Prostate gland (tissue), 2 donors: ENCODE measurements at places on chromosomes 7 and 10. TPM values are rescaled to one million over a fixed set of nuclear protein-coding genes. Genes with fewer than 3 reads are reported as not detected.

GRCh38 chr7:50037086-50037485 lies 56.0 kb downstream of the ZPBP start:
- no peak overlapping the region for H3K4me3 ChIP-seq
- H3K27me3 ChIP-seq = no peaks in the 10 kb centered on the region
- no peaks in the 10 kb centered on the region for H3K36me3 ChIP-seq
- DNase-seq = no peak

GRCh38 chr10:29783201-29783947 lies 148.6 kb upstream of the SVIL start:
- H3K27me3 ChIP-seq = no peaks in the 10 kb centered on the region
- no peaks in the 10 kb centered on the region for H3K36me3 ChIP-seq
- no peak for DNase-seq
- H3K27ac ChIP-seq = peak overlapping the region; percentile 68
- no peaks in the 10 kb centered on the region for H3K4me1 ChIP-seq

- H3K27me3 ChIP-seq = peaks cover 11% of the 10 kb centered on the region
- no peaks in the 10 kb centered on the region for H3K4me1 ChIP-seq
- no peak overlapping the region for H3K4me3 ChIP-seq
- H3K36me3 ChIP-seq = no peaks in the 10 kb centered on the region
- H3K27ac ChIP-seq = no peak overlapping the region
- DNase-seq = no peak
Measured at GRCh38 chr10:107163076-107163855, 1.2 kb downstream of the SORCS1 start.

TEX36 gene
- total RNA-seq = not detected

DNA sequence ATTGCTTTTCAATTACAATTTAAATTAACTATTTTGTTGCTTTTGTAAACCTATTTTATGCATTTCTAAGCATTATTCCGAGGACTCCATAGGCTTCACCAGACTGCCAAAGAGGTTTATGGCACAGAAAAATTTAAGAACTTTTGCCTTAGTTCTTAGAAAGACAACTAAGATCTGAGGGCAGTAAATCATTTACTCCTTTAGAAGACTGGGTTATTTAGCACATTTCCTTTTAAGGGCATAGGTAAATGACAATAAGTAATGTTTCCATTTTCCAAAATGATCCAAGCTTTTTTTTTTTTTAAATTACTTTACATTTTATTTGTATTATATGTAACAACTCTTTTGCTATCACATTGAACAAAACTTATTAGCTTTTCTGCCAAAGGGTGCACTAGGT lies 15.0 kb upstream of the STEAP4 start:
- H3K36me3 ChIP-seq = no peaks in the 10 kb centered on the region
- no peaks in the 10 kb centered on the region for H3K4me1 ChIP-seq
- H3K27me3 ChIP-seq = no peaks in the 10 kb centered on the region
- no peak overlapping the region for H3K4me3 ChIP-seq
- no peak overlapping the region for H3K27ac ChIP-seq

GRCh38 chr7:47882635-47883034 lies 65.6 kb downstream of the PKD1L1 start:
- no peaks in the 10 kb centered on the region for H3K27me3 ChIP-seq
- no peaks in the 10 kb centered on the region for H3K36me3 ChIP-seq
- no peak overlapping the region for H3K27ac ChIP-seq
- no peaks in the 10 kb centered on the region for H3K4me1 ChIP-seq
- DNase-seq = no peak
- H3K4me3 ChIP-seq = no peak overlapping the region

- H3K4me1 ChIP-seq = no peaks in the 10 kb centered on the region
- H3K4me3 ChIP-seq = no peak overlapping the region
- no peaks in the 10 kb centered on the region for H3K36me3 ChIP-seq
- H3K27me3 ChIP-seq = no peaks in the 10 kb centered on the region
- DNase-seq = no peak
Measured at GRCh38 chr10:14476641-14477407, 146.1 kb upstream of the FRMD4A start.

ICA1 gene
- 49.1 TPM for total RNA-seq

SPDYE5 gene
- total RNA-seq = not detected

DNA sequence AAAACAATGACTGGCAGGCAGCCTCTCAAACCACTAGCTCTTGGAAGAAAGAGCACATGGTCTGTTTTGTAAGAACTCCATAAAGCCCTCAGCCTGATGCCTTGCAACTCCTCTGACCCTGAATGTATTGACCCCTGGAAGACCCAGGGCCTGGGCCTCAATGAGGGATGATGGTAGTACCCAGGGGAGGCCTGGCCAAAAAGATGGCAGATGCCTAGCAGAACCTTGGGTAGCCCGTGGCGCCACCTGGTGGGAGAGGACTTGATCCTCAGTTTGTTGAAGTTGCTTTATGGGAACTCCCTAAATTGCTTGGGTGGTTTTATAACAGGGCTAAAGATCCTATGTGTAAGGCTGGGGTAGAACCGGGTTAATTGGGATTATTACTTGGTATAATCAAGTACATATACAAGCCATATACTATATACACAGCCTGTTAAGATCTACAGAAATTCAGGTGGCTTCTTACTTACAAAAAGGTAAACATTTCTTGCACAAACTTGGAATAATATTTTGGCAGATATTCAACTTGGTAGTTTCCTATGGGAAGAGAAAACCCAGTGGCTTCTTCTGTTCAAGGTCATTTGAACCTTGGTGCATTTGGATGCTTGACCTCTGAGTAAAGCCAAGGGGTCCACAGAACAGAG lies 95.8 kb upstream of the CACUL1 start:
- H3K27ac ChIP-seq = no peak overlapping the region
- H3K4me1 ChIP-seq = no peaks in the 10 kb centered on the region
- H3K36me3 ChIP-seq = no peaks in the 10 kb centered on the region

- no peak for DNase-seq
- no peaks in the 10 kb centered on the region for H3K27me3 ChIP-seq
- no peak overlapping the region for H3K4me3 ChIP-seq
- H3K36me3 ChIP-seq = no peaks in the 10 kb centered on the region
Measured at GRCh38 chr10:118792526-118792925, 37.8 kb upstream of the CACUL1 start.

- H3K27me3 ChIP-seq = no peaks in the 10 kb centered on the region
- no peaks in the 10 kb centered on the region for H3K4me1 ChIP-seq
- no peak for DNase-seq
- no peak overlapping the region for H3K27ac ChIP-seq
- H3K36me3 ChIP-seq = no peaks in the 10 kb centered on the region
- no peak overlapping the region for H3K4me3 ChIP-seq
Measured at GRCh38 chr7:113209449-113210203, 91.3 kb upstream of the SMIM30 start.

GRCh38 chr7:2527505-2528467 lies 8.2 kb downstream of the LFNG start:
- peak overlapping the region; percentile 50 for H3K27ac ChIP-seq
- H3K4me1 ChIP-seq = peaks cover 46% of the 10 kb centered on the region
- no peaks in the 10 kb centered on the region for H3K27me3 ChIP-seq
- H3K36me3 ChIP-seq = peaks cover 12% of the 10 kb centered on the region
- no peak overlapping the region for H3K4me3 ChIP-seq

DOCK4 gene
- total RNA-seq = 37.4 TPM
